ENCODE measurements at places on chromosomes 3 and 15.
A peak's percentile ranks its signal among the peaks of the same experiment; 100 is the strongest.

DNA sequence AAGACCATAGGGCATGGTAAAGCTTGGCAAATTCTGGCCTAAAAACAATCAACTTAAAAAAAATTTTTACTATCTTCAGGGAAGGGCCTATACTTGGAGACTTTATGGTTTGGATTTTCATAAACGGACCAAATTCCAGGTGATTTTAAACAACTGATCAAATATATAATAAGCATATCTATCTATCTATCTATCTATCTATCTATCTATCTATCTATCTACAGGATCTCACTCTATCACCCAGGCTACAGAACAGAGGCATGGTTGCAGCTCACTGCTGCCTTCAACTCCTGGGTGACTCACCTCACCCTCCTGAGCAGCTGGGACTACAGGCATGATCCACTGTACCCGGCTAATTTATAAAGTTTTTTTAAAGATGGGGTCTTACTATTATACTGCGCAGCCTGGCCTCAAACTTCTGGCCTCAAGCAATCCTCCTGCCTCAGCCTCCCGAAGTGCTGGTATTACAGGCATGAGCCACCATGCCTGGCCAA lies 6.7 kb downstream of the SPPL2A start:
- no peak for DNase-seq

DNA sequence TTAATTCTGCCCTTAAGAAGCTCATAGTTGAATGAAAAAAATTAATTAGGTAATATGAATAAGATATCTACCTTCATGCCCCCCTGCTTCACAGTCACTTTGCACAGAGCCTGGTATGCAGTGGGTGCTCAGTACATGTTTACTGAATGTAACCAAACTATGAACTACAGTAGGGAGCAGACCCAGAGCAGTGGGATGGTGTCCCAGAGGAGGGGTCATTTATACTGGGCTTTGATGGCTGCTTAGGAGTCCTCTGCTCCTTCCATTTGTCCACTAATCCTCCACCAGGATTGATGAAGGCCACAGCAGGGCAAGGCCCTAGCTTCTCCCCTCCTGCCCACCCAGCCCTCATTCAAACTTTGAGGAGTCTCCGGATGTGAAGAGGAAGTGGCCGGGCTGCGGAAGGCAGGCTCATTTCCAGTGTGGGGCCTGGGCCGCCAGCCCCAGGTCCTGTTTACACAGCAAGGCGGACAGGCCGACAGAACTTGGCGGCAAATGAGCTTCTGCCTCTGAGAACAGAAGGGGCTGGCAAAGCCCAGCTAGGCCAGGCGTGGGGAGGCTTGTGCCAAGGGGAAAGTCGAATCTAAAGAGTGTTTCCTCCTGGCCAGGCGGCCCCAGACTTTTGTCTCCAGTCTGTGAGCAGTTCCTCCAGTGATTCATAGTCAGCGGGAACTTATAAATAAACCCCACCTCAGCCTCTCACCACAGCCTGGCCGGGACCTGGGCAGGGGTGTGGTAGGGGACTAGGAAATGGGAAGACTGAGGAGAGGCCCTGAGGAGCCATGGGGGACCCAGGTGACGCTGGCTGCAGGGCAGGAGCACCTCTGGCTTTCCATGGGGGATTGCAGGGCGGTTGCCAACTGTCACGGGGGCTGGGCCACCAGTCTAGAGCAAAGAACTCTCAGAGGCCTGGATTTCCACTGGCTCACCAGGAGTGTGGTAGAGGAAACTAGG lies 51.6 kb upstream of the LCTL start:
- no peak for DNase-seq

GRCh38 chr3:5019411-5020241 lies 40.4 kb downstream of the BHLHE40 start:
- DNase-seq, result peak; percentile 88

DNA sequence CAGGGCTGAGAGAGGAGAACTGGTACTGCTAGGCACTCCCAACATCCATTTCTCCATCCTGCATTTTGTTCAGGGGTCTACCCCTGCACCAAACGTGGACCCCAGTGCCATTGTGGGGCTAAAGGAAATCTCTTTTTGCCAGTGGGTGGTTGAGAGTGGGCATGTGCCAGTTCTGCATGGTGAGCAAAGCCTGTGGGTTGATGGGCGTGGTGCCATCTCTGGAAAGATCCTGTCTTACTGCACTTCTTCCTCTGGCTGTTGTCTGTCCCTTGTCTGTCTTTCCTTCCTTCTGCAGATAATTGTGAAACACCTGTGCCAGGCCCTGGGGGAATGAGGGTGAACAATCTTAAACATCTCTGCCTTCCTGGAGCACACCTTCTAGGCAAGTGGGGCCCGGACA lies 1.4 kb upstream of the RARRES1 start:
- DNase-seq, result no peak

DNA sequence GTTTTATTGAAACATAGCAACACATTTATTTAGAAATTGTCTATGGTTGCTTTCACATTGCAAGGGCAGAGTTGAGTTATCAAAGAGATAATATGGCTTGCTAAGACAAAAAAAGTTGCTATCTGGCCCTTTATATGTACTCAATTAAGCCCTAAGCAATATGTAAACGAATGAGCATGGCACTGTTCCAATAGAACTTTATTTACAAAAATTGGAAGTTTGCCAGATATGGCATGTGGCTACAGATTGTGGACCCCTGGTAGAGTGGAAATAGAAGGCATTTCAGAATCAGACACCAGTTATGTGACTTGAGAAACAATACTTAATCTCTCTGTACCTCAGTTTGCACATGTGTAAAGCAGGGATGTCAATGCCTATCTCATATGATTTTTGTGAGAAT lies 515.6 kb upstream of the SGO1 start:
- no peak for DNase-seq

GRCh38 chr15:53288542-53288941 lies 470.9 kb downstream of the WDR72 start:
- DNase-seq, result no peak
